ENCODE measurements at places on chromosomes 6 and 20.
A peak's percentile ranks its signal among the peaks of the same experiment; 100 is the strongest.

DNA sequence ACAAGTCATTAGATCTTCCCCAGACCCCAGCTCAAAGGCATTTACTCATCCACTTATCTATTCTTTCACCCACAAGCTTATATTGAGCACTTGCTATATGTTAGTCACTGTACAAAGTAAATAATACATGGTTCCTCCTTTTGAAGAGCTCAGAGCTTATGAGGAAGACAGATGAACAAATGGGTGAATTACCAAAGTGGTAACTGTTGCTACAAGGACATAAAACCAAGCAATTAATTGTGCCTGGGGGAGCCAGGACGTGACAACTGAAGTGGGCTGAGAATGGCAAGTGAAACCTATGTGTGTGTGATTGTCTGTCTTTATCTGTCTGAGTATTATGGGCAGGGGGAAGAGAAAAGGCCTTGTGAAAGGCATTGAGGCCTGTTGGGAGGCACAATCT lies 45.6 kb upstream of the AKIRIN2 start:
- H3K36me3 ChIP-seq: no peaks in the 10 kb centered on the region
- no peak overlapping the region for H3K4me3 ChIP-seq
- H3K4me1 ChIP-seq: no peaks in the 10 kb centered on the region
- no peak for DNase-seq
- H3K27me3 ChIP-seq: no peaks in the 10 kb centered on the region
- H3K27ac ChIP-seq: no peak overlapping the region

DNA sequence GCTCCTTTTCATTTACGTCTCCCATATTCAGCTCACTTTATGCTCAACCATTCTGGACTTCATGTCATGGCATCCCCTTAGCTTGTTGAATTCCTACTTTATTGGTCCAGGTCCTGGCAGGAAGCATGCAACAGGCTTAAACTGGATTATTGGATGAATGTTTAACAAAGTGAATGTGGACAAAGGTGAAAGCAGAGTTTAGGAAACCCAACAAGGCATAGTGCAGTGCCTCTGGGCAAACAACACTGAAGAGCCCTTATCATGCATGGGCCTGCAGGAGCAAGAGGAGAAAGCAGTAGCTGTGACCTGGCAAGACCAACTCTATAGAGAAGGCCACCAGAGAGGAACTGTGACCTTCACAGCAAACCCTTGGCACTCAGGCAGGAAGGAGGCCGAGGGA lies 5.3 kb upstream of the ANKRD66 start:
- no peaks in the 10 kb centered on the region for H3K36me3 ChIP-seq
- peaks cover 13% of the 10 kb centered on the region for H3K27me3 ChIP-seq
- no peak overlapping the region for H3K27ac ChIP-seq
- no peak overlapping the region for H3K4me3 ChIP-seq
- peaks cover 4% of the 10 kb centered on the region for H3K4me1 ChIP-seq
- peak; percentile 23 for DNase-seq

DNA sequence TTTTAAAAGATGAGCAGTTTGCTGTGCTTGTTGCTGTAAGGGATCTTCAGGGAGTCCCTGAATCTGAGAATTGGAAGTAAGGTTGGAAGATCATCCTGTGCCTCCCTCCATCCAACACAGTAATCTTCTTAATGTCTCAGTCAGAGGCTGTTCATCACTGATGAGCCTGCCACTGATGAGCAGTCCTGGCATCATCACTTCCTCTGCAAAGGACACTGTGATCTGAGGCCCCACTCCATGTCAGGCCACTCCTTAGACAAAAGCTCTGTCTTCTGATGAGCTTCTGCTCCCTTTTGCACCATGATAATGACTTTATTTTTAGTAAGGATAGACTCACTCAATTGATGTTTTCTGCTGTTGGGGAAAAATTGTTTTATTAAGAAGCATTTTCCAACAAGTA lies 121.0 kb downstream of the UST start:
- H3K4me3 ChIP-seq: no peak overlapping the region
- H3K27ac ChIP-seq: no peak overlapping the region
- H3K27me3 ChIP-seq: no peaks in the 10 kb centered on the region
- no peak for DNase-seq
- H3K36me3 ChIP-seq: no peaks in the 10 kb centered on the region

DNA sequence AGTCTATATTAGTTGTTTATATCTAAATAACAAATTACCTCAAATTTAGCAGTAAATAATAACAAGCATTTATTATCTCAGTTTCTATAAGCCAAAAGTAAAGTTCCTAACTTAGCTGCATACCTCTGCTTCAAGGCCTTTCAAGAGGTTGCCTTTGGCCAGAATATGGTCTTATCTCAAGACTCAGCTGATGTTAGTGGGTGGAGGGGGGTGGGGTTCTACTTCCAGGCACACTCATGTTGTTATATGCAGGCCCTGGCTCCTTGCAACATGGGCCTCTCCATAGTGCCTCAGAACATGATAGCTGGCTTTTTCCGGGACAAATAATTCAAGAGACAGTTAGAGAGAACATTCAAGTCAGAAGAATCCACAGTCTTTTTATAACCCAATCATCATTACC lies 266.0 kb downstream of the ADGRB3 start:
- H3K4me3 ChIP-seq: no peak overlapping the region
- no peaks in the 10 kb centered on the region for H3K4me1 ChIP-seq
- no peaks in the 10 kb centered on the region for H3K36me3 ChIP-seq
- no peak for DNase-seq

DNA sequence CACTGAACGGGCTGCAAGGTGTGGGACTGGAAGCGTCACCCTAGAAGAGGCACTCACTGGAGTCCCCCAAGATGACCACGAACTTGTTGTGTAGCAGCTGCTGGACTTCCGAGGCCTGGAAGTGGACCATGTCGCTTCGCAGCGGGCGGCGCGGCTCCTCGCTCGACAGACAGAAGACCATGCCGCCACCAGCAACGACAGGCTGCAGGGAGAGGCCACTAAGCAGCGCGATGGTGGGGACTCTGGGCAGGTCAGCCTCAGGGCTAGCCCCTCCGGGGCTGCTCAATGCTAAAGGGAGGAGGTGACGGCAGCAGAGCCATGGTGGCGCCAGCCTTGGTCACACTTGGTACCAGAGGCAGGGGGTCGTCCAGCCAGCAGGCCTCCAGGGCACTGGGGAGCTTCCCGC lies 720 bp downstream of the PCED1A start:
- peaks cover 15% of the 10 kb centered on the region for H3K4me1 ChIP-seq
- H3K27me3 ChIP-seq: no peaks in the 10 kb centered on the region
- H3K4me3 ChIP-seq: peak overlapping the region; percentile 98
- no peaks in the 10 kb centered on the region for H3K36me3 ChIP-seq
- DNase-seq: no peak

GRCh38 chr20:60263725-60264709 lies 305.8 kb downstream of the CDH26 start:
- H3K27me3 ChIP-seq: peaks cover 19% of the 10 kb centered on the region
- no peaks in the 10 kb centered on the region for H3K4me1 ChIP-seq
- H3K4me3 ChIP-seq: no peak overlapping the region

DNA sequence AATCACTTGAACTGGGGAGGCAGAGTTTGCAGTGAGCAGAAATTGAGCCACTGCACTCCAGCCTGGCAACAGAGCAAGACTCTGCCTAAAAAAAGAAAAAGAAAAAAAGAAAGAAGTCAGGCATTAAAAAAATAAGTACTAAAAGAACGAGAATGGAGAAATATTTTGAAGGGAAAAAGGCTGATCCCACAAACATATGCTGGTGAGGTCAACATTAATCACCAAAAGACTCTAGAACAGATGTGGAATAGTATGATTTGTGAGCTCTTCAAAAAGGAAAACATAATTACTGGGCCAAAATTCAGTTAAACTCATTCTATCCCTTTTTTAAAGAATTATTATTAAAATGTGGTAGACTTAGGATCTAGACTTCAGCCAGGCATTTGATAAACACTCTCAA lies 61.2 kb upstream of the NRSN1 start:
- no peaks in the 10 kb centered on the region for H3K27me3 ChIP-seq
- no peak overlapping the region for H3K4me3 ChIP-seq
- no peak for DNase-seq
- H3K4me1 ChIP-seq: no peaks in the 10 kb centered on the region
- no peaks in the 10 kb centered on the region for H3K36me3 ChIP-seq

- H3K27ac ChIP-seq: no peak overlapping the region
- peaks cover 14% of the 10 kb centered on the region for H3K4me1 ChIP-seq
- H3K27me3 ChIP-seq: peaks cover 19% of the 10 kb centered on the region
- H3K4me3 ChIP-seq: no peak overlapping the region
These were observed 640 bp downstream of the LRRN4 start for GRCh38 chr20:6053064-6053775.

DNA sequence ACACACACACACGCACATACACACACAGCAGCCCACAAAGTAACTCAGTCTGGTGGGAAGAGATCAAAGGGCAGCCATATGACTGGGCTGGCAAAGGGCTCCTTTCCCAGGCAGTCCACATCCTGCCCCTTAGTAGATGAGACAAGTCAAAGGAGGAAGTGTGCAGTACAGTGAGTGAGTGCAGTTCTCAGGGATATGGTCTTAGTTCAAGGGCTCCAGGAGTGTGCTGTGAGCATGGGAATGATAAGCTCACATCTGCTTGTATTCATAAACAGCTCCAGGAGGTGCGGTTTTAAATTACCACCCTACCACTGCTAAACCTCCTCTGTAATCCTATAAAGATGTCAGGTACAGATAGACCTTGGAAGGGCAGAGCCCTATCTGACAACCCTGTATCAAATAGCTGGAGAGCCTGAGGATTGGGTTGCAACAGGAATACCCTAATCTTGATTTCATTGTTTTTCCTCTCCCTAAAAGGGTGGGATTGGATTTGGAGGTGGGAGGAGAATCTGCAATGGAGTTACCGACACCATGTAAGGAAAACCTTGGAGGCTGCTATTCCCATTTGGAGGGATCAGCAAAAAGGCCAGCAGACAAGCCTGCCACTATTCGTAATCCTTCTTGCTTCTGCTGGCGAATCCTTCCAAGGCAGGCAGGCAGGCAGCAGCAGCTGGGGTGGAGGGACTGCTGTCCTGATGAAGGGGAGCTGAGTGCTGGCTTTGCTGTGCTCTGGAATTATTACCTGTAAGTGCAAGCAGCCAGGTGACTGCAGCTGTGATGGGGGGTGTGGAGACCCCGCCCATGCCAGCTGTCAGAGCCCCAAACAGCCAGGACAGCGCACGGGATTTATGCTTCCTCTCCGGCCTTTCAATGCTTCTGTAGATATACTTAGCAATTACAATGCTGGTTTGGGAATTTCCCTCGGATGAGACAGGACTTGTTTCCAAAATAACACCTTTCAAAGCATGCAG lies 342.7 kb downstream of the PRL start:
- H3K27ac ChIP-seq: peak overlapping the region; percentile 88
- H3K4me3 ChIP-seq: no peak overlapping the region
- no peaks in the 10 kb centered on the region for H3K36me3 ChIP-seq
- H3K27me3 ChIP-seq: no peaks in the 10 kb centered on the region
- peak; percentile 61 for DNase-seq

DNA sequence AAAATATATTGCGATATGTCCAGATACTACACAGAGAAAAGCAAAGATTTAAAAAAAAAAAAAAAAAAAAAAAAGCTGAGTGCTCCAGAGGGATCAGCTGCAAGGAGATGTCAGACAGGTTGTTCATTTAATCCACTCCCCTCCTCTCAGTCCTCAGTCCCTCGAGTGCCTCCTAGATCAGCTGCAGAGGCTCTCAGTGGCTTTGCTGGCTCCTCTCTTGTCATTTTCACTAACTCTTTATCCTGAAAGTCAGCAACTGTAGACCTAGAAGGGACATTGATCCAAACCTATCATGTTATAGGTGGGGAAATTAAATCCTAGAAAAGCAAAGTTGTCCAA lies 61.6 kb downstream of the KIAA0319 start:
- no peaks in the 10 kb centered on the region for H3K36me3 ChIP-seq
- no peak for DNase-seq
- H3K27ac ChIP-seq: peak overlapping the region; percentile 29
- H3K4me3 ChIP-seq: no peak overlapping the region
- H3K4me1 ChIP-seq: peaks cover 11% of the 10 kb centered on the region
- H3K27me3 ChIP-seq: no peaks in the 10 kb centered on the region

GRCh38 chr6:20086992-20087391 lies 125.3 kb downstream of the MBOAT1 start:
- no peak overlapping the region for H3K27ac ChIP-seq
- no peak overlapping the region for H3K4me3 ChIP-seq
- no peaks in the 10 kb centered on the region for H3K27me3 ChIP-seq
- H3K4me1 ChIP-seq: no peaks in the 10 kb centered on the region

Data from hepatocyte (in vitro differentiated cells).